ENCODE measurements at places on chromosomes 6 and 20.

GRCh38 chr6:72746276-72746675, 124.4 kb downstream of the KCNQ5 start:
- DNase-seq: no peak

DNA sequence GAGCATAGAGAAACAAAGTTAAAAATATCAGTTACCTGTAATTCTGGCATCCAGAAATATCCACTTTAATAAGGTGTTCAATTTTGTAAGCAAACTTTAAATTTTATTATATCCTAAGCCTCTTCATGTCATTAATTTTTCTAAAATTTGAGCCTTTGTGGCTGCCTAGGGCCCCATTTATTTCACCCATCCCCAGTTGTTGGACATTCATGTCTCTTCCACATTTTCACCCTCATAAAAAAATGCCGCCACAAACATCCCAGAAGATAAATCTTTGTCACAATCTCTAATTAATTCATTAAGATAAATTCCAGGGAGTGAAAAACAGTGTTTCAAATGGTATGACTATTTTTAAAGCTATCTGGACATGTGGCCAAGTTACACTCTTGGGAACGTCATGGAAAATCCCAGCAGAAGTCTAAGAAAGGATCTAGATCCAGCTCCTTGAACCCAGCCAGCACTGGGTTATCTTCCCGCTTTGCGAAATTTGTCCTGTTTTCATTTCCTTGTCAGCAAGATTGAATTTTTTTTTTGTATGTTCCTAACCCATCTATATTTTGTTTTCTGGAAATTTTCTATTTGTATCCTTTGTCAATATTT, 97.2 kb downstream of the TMEM242 start:
- DNase-seq: no peak

GRCh38 chr6:164008902-164009301, 594.4 kb downstream of the QKI start:
- DNase-seq: no peak

- DNase-seq: no peak
Observed at GRCh38 chr6:6801635-6802218, 213.2 kb downstream of the LY86 start.

DNA sequence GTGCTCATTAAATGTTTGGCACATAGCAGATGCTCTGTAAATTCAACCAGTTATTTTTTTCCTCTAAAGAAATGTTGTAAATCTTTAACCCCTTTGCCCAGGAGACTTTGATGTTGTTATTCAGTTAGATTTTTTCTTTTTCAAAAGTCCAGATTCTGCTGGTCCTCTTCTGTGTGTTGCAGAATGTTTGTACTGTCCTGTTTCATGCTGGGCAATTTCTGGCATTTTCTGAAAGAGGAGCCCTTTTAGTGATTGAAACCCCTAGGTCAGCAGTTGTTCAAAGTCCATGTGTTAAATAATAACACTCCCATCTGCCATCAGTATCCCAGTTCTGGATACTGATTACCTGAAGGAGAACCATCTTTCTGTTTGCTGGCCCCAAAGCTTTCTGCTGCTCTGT, 1.3 kb upstream of the SLC17A1 start:
- DNase-seq: no peak

Measured in activated CD4-positive, alpha-beta T cell treated with anti-CD3 and anti-CD28 coated beads for 1 hour (primary cell).